Activated CD8-positive, alpha-beta T cell treated with anti-CD3 and anti-CD28 coated beads for 36 hours (primary cell): ENCODE measurements at places on chromosomes 3 and 15. TPM values are rescaled to one million over a fixed set of nuclear protein-coding genes. Genes with fewer than 3 reads are reported as not detected.

The ZIC1 gene
- not detected for total RNA-seq

The SLC15A2 gene
- 1.7 TPM for total RNA-seq

DNA sequence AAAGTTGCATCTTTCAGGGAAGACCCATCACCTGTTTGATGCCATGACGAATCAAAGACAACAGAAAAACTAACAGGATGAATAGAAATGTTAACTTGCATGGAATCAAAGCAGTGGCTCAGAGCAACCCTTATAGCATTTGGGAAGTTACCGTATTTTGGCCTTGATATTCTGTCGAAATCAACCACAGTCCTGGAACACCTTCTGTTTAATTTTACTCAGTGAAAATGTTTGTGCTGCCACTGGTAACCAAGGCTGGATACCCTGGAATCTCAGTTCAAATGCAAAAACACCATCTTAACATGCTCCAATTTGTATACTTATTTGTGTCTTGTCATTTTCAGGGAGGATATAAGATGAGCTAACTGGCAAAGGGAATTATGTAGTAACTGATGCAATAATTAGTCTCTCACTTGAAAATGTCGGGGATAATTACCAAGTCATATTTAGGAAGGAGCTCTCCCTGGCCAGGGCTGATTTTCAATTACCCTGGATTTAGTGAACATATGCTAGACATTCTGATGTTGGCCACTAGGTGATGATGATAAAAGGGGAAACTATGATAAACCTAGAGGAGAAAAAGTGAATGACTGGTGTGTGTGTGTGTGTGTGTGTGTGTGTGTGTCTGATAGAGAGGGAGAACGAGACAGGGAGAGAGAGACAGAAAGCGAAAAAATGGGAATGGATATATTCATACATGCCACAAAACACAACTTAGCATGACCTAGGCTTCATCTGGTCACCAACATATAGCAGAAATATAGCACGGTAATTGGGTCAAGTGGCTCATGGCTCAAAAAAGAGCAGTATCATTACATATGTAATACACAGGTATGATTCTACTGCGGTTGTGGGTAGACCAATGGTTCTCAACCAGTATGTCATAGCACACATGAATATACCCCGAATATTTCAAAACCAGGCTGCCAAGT lies 19.0 kb upstream of the PRICKLE2 start:
- DNase-seq: no peak

GRCh38 chr3:101095693-101096430 lies 102.6 kb upstream of the ABI3BP start:
- DNase-seq: no peak

GRCh38 chr3:123159926-123160635 lies 41.7 kb upstream of the SEC22A start:
- no peak for DNase-seq
